ENCODE measurements at places on chromosomes 13 and 19.

DNA sequence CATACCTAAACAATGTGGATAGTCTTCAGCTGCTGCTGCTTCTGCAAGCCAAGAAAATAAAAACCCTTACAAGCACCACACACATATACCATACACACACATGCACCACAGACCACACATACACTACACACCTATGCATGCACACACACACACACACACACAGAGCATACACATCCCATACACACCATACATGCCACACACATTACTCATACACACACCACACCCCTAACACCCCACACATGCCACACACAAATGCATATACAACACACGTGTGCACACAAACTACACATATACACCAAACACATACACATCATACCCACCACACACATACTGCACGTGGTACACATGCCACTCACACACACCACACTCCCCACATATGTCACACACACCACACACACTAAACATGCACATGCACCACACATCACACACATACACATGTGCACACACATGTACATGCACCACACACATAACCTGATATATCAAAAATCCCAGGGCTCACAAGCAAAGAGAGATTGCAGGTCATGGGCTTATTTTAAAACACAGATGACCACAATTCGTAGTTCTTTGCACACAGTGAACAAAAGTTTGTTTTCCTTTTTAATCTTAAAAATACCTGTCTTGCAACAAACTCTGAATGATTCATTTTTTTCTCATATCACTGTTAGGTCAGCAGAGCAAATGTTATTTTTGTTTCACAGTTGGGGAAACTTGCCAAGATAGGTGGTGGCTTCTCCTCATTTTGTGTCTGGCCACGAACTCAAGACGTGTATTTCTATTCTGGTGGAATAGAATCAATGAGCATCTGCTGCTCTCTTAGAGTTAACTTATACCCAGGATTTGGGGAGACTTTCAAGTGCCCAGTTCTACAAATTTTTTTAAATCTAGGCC lies 456.6 kb downstream of the FGF9 start:
- DNase-seq = no peak

DNA sequence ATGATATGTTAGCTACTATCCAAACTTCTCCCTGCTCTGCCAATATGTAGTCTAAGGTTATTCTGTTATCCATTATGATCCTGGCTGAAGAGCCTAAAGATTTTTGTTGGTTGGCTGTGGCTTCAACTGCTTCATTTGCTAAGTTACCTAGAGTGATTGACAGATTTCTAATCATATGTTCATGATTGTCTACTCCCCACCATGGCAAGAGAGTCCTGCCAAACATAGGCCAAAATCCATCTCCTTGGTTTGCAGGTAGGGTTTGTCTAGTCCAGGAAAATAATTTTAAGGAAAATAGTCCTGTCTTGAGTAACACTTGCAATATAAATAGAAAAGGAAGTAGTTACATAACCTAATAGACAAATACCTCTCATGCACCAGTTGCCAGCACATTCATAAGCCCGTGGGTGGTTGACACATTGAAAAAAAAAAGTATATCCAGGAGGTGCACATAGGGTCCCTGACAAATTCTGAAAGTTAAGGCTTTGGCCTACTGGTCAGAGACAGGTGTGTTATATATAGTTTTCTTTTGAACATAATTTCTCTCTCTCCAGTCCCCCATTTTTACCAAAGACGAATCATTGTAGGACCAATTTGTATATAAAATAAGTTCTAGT lies 5.4 kb upstream of the CBY2 start:
- no peak for DNase-seq

DNA sequence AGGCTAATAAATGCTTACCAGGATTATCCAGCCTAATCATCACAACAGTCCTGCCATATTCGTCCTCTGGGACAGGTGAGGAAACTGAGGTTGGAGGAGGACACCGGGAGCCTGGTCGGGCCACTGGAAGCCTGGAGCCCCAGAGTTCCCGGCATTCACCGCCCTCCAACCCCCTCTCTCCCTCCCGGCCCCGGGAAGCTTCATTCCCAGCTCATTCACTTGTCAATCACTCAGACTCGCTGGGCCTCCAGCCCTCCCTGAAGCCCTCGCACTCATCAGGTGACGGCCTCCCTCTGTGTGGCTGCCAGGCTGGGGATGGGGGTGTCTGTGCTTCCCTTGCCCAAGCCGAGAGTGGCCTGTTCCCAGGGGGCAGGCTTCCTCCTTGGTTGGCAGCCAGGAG lies 22.5 kb upstream of the ZNF99 start:
- DNase-seq = no peak

DNA sequence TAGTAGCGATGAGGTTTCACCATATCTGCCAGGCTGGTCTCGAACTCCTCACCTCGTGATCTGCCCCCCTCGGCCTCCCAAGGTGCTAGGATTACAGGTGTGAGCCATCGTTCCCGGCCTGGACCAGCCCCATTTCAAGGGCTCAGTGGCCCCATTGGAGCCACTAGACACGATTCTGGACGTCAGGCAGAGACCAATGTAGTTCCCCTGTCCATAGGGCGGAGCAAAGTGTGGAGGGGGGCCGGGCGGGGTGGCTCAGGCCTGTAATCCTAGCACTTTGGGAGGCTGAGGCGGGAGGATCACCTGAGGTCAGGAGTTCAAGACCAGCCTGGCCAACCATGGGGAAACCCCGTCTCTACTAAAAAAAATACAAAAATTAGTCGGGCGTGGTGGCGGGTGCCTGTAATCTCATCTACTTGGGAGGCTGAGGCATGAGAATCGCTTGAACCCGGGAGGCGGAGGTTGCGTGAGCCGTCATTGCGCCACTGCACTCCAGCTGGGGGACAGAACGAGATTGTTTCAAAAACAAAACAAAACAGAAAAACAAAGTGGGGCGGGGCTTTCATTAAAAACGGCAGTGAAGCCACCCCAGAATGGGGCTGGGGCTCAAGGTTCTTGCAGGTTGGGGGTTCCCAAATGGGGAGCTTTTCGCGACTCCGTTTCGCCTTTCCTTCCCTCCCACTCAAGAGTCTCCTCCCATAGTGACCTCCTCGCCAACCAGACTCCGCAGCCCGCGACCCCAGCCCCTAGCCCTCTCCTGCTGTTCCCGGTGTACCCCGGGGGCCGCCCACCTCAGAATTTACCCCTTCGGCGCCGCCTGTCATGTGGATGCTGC lies 758 bp upstream of the TECR start:
- DNase-seq = no peak

- no peak for DNase-seq
Observed at GRCh38 chr19:38890686-38891085, 8.7 kb downstream of the SIRT2 start.

DNA sequence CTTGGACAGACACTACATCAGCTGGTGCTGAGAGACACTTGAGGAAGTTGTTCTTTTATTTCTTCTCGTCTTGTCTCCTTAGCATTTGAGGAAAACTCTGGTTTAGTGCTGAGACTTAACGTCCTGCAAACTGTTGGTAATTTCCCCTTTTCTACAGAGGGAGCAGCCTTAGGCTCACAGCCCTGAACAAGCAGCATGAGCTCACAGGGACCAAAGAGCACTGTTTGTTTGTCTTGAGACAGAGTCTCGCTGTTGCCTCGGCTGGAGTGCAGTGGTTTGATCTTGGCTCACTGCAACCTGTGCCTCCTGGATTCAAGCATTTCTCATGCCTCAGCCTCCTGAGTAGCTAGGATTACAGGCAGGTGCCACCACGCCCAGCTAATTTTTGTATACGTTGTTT lies 5.5 kb downstream of the ZNF805 start:
- no peak for DNase-seq

DNA sequence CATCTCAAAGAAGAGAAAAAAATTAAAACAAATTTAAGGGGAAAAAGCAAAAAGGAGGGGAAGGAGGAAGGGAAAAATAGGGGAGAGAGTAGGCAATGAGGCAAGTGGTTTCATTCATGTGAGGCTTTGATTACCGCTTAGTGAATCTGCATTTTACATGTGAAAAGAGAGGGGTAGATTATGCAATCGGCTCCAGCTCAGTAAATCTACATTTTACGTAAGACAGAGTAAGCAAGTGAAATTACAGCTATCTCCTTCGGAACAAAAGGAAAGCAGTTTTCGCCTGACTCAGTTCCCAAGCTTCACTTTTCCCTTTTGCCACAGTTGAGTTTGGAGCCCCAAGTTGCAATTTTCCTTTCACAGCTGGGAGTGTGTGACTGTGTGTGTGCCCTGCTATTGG lies 16.0 kb upstream of the OLFM2 start:
- DNase-seq = no peak

- DNase-seq = no peak
Observed at GRCh38 chr13:99064624-99065234, 86.9 kb upstream of the DOCK9 start.

GRCh38 chr13:65032825-65033224 lies 2197.3 kb downstream of the PCDH9 start:
- no peak for DNase-seq

Measured in ACHN (cell line).